ENCODE measurements at places on chromosomes 5 and 9. TPM values are rescaled to one million over a fixed set of nuclear protein-coding genes. Genes with fewer than 3 reads are reported as not detected.

Gene OBP2B
- not detected for total RNA-seq

Gene PTGDS
- total RNA-seq = 4.8 TPM

Gene RNF208
- 0.64 TPM for total RNA-seq

Gene HAVCR2
- total RNA-seq = 4.5 TPM

Gene NOP16
- 19.4 TPM for total RNA-seq

Gene HTR4
- total RNA-seq = not detected

Gene FOXD4L6
- not detected for total RNA-seq

Gene ELOVL7
- not detected for total RNA-seq

Gene NUTM2G
- not detected for total RNA-seq

Gene SPINK5
- total RNA-seq = not detected

Data from CD4-positive, alpha-beta memory T cell (primary cell).